CD14-positive monocyte (primary cell): ENCODE measurements at places on chromosomes 7 and 10.

DNA sequence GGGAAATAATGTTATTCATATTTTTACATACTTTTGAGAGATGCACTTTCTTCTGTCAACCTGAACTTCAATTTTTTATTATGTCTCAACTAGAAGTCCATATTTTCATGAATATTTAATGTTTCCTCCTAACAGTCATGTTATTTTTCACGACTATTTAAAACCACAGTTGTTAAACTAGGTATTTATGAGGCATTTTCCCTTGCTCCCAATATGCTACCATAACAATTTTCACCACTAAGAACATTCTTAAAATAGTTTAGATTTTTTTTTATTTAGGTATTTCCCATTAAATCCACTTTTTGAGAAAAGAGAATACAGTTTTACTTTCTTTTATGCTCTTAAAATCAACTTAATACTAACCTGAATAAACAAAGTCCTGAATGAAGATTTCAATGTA lies 89.4 kb downstream of the JAZF1 start:
- no peak for DNase-seq

DNA sequence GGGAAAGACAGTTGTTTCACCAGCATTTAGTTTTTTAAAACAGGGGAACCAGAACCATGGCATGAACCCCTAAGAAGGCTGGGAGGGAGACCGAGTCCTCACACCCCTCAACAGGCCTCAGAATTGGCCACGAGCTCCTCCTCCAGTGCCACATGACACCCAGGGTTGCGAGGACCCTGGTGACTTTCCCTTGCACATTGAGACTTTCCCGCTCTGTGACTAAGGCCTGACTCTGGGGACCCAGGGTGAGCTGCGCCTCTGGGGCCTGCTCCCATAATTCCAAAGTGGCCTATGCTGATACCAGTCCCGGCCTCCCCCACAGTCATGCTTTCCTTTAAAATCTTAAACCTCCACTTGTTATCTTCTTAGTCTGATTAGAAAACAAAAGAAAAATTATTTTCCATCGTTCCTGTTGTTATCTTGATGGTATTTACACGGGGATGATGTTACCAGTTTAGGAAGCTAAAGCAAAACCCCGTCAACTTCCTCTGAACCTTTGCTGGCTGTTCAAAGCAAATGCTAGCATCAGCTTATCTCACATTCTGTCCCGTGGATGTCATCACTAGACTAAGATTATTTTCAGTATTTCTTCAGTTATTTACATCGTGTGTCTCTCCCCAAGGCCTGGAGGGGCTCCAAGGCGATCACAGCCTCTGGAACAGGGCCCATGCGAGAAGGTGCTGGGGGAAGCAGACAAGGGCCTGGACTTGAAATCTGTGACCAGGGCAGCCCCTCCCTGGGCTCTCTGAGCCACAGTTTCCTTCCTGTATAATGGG lies 42.1 kb downstream of the FAM53B start:
- peak; percentile 43 for DNase-seq

- DNase-seq = no peak
Measured at GRCh38 chr10:116185199-116185867, 87.7 kb downstream of the GFRA1 start.

- peak; percentile 23 for DNase-seq
Measured at GRCh38 chr10:50622706-50623662, 772 bp downstream of the SGMS1 start.

DNA sequence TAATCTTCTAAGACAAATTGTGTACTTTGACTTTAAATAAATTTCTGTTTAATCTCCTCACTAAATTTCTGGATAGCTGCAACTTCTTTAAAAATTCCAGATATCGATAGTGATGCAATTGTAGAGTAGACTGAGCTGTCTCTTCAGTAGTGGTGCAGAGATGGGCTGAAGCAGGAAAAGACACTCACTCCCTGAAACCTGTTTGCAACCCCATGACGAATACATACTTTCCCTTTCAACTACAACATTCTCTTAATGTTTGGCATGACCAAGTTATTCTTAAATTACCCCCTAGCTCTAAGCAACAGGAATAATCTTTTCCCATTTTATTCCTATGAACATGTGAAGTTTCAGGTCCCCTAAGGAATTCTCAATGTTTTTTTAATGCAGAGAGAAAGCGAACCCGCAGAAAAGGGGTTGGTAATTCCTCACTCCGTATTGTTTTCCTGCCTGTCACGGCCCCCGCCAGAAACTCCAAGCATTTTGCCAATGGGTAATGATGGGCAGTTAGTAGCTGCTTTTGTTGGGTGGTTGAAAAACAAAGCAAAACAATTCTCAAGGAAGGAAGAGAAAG lies 1.3 kb downstream of the THSD7A start:
- DNase-seq = no peak

- DNase-seq = no peak
Measured at GRCh38 chr10:103617602-103618385, 124.3 kb downstream of the NEURL1 start.

GRCh38 chr10:72802763-72803505 lies 90.6 kb upstream of the OIT3 start:
- DNase-seq = no peak

- DNase-seq = no peak
Measured at GRCh38 chr7:29975561-29975960, 14.0 kb downstream of the SCRN1 start.

- no peak for DNase-seq
Measured at GRCh38 chr7:55026086-55026790, 7.4 kb downstream of the EGFR start.

GRCh38 chr7:35038354-35038753 lies 1.1 kb upstream of the DPY19L1 start:
- DNase-seq = no peak

DNA sequence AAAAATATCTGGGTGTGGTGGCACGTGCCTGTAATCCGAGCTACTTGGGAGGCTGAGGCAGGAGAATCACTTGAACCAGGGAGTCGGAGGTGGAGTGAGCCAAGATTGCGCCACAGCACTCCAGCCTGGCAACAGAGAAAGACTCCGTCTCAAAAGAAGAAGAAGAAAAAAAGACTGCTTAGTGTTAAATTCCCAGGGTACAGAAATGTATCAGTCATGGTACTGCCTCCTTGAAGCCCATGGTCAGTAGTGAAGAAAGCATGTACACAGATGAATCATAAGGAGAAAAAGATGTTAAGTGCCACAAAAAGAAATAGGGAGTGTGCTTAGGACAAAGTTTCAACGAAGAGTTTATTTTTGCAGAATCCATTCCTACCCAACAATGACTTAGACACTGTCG lies 62.5 kb upstream of the KMT2E start:
- DNase-seq = peak; percentile 83

DNA sequence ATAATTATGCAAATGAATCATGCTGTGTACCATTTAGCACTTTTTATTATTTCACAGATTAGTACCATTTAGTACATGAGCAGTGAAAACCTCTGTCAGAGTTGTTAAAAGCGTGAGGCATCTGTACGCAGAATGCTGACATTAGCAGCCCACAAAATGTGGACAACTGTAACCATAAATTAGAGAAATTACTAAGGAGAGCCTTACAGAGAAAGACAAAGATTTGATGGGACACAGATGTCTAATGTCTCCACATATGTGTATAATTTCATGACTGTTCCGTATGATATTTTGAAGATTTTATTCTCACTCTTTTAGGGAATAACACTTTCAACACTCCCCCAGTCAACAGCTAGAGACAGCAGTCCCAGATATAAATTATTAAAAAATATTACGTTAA lies 414.0 kb upstream of the ANKRD30A start:
- no peak for DNase-seq

GRCh38 chr7:84877943-84878570 lies 308.8 kb downstream of the SEMA3D start:
- no peak for DNase-seq

- no peak for DNase-seq
Measured at GRCh38 chr10:99834410-99834809, 52.0 kb downstream of the ABCC2 start.

DNA sequence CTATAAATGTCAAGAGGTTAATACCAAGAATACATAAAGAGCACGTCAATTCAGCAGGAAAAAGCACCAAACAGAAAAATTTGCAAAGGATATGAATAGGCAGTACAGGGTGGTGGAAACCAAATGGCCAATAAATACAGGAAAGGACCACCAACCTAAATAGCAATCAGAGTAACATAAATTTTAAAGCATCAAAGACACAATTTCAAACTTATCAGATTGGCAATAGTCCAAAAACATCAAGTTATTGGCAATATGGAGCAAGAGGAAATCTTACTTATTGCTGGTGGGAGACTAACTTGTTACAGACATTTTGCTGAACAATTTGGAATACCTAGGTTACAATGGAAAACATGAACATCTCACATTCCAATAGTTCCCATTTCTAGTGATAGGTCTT lies 24.1 kb downstream of the SYPL1 start:
- no peak for DNase-seq

- DNase-seq = no peak
Measured at GRCh38 chr7:25965405-25966123, 186.4 kb upstream of the NFE2L3 start.

DNA sequence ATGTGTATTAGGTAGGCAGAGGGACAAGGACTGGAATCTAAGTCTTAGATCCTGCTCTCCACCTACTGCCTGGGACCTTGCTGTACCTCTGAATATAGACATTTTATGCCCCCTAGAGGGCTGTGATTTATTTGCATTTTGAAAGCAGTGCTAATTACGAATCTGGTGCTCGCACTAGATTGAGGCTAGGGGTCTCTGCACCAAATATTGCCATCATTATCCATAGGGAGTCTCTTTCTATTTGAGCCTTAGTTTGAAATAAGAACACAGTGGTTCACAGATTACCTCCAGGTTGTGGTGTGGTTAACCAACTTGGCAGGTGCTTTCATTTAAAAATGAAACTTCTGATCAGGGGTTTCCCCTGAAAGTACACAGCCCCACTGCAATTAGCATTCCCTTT lies 41.8 kb downstream of the CNNM1 start:
- no peak for DNase-seq

DNA sequence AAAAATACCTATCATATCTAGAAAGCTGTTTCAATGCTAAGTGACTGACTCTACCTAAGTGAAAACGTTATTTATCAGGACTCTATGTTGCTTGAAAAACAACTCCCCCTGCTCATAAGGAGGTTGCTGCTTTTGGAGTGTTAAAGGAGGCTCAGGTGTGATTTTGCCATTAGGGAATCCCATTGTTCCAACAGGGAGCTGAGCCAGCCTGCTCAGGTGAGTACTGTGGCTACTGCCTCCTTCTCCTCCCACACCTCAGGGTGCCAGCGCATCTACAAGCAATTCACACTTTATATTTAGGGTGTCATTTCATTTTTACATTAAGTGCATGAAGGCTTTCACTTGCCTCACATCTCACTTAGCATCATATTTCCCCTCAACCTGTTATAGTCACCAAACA lies 84.7 kb downstream of the SEM1 start:
- DNase-seq = no peak

DNA sequence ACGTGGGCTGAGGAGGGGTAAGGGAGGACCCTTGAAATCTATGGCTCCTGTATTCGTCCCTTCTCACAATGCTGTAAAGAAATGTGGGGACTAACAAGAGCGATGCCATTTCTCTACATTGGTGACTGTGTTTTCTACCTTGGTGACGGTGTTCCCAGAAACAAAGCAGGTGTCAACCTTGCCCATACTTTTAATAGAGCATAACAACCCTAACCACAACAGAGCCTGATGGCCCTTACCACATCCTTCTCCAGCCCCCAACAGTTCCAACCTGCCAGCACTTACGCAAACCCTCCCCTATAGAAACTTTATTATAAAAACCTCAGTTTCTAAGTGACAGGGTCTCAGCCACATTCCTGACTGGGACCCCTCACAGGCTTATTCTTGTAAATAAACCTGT lies 28.2 kb upstream of the ADCYAP1R1 start:
- DNase-seq = no peak

DNA sequence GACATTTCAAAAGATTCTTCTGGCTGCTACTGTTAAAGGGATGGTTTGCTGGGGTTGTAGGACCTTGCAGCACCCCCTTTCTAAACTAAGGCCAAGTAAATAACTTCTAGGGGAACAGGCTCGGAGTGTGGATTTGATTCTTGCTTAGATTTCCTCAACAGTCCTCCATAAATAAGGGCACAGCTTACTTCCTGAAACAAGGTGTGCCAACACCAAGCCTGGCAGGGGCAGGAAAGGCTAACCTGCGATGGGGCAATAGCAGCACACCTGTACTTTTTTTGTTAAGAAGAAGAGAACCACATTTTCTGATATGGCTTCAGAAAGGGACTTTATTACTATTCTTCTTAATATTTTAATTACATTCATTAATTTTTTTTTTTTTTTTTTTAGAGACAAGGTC lies 121.9 kb downstream of the RNF216 start:
- DNase-seq = no peak
